Stimulated activated CD8-positive, alpha-beta memory T cell treated with anti-CD3 and anti-CD28 coated beads, Interleukin-15, amount 100 ng/mL, for 24 hours (primary cell): ENCODE measurements at places on chromosomes 1 and 21.

DNA sequence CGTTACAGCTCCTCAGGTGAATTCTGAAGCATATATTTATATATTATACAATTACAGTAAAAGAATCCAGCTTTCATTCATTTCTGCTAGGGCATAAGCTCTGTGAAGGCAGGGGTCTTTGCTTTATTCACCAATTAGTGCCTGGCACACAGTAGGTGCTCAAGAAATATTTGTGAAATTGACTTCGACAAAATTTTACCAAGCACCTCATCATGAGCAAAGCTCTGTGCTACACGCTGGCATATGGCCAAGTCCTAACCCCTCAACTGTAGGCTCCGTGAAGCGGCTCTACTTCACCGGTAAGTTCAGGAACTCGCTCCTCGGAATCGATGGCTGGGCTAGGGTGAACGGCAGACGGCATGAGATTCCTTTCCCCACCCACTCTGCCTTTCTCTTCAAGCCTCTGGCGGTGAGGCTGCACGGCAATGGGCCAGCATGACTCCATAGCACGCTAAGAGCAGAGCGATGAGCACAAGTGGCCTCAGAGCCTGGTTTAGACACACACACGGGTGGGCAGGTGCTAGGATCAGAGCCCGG is 8.7 kb downstream of the C1orf174 start:
- DNase-seq: no peak

DNA sequence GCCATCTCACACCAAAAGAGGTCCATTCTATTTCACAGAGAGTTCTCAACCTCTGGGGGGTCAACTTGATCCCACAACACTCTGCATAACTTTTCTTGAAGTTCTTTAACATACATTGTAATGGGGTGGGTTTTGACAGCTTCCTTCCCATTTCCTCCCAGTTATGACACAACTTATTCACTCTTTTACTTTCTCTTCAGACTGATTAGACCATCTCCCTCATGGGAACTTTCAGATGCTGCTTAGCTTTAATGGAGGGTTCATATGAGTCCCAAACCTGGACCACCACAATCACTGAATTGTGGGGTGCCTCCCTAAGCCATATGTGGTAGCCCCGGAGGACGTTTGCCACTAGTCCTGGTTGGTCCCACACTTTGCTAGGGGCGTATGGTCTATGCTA is 28.3 kb upstream of the KCNJ15 start:
- no peak for DNase-seq

GRCh38 chr1:5526822-5527551 is 465.2 kb downstream of the NPHP4 start:
- DNase-seq: no peak

DNA sequence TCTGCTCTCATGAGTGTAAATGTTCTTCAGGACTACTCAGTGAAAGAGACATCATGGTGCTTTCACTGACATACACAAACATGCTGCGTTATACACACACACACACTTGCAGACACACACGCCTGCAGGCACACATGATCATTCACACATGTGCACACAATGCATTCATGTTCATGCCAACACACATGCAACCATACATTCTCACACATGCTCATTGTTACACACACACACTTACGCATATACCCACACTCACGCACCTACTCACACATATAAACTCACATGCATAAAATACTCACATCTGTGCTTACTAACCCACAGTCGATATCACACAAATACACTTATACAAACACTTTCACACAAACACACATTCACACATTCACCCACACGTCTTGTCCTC is 241.6 kb downstream of the LMX1A start:
- DNase-seq: no peak

DNA sequence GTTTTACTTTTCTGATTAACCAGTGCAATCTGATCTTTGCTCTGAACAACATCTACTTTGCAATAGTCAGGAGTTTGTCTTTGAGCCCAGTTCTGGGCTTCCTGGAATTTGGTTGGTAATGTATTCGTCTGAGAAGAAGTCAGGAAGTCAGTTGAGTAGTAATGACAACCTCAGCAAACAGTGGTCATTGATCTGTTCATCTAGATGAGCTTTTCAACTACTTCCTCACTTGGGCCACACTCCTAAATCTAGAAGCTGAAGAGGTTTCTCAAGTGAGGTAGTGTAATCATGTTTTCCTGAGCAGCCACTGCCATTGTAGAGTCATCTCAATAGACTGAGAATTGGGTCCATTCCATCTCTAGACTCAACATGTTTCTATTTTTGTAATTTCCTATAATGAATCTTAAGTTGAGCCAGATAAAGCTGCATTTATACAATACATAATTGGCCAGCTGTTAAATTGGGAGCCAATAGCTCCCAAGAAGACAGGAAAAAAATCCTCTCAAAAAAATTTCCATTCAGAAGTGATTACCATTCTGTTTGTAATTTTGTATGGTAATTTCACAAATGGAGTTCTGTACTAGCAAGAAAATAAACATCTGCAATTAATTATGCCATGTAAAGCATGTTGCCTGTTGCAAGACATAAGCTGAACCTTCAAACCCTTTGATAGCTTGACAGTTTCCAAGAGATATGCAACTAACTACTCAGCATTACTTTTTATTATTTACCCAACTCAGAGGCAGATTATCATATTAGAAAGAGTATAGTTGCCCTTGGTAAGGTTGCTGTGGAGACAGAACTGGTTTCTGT is 49.6 kb downstream of the WDR64 start:
- DNase-seq: no peak

GRCh38 chr1:29462096-29462495 is 225.8 kb downstream of the PTPRU start:
- no peak for DNase-seq

DNA sequence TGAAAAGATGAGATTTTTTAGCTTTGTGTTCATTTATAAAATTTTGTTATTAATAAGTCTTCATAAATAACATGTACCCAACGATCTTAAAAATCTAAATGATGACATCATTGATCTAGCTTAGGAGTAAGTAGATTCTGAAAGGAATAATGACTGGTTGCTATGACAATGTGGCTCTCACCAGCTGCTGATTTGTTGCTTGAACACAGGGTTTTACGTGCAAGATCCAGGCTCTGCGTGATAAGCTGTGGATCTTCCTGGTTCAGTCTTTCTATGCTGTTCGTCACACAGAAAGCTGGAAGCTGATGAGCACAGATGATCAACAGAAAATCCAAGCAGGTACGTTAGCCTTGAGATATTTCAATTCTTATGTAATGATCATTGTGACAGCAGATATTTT is 49.1 kb upstream of the C1orf146 start:
- DNase-seq: no peak

- no peak for DNase-seq
Observed at GRCh38 chr1:230351514-230351913, 74.6 kb downstream of the PGBD5 start.

- DNase-seq: no peak
Observed at GRCh38 chr1:73627723-73628122, 570.3 kb downstream of the LRRIQ3 start.

GRCh38 chr1:104488296-104489015 is 738.8 kb downstream of the AMY1C start:
- DNase-seq: no peak

DNA sequence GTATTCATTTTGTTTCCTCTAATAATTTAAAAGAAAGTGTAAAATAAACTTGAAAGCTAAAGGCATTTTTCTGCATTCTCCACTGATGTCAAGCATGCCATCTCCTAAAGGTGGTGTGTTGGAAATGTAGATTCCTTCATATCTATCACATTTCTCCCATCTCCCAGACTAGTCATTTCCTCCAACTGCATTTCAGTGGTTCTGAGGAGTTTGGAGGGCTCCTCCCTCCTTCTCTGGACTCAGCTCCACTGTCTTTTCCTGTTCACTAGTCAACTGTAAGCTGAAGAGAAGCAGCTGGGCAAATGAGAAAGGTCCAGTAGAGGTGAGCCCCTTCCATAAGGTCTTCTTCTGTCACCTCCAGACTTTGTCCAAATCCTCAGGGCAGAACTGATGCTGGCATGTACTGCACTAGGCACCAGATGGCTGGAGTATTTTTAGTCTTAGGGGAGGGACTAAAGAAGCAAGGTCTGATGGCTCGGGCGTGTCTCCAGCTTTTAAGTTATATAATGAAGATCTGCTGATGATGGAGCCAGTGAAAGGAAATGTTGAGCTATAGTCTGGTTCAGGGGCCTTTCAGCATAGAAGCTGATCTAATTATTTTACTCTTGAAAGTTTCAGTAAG is 186.1 kb downstream of the NTNG1 start:
- DNase-seq: no peak
